ENCODE measurements at places on chromosomes 1 and 21.

DNA sequence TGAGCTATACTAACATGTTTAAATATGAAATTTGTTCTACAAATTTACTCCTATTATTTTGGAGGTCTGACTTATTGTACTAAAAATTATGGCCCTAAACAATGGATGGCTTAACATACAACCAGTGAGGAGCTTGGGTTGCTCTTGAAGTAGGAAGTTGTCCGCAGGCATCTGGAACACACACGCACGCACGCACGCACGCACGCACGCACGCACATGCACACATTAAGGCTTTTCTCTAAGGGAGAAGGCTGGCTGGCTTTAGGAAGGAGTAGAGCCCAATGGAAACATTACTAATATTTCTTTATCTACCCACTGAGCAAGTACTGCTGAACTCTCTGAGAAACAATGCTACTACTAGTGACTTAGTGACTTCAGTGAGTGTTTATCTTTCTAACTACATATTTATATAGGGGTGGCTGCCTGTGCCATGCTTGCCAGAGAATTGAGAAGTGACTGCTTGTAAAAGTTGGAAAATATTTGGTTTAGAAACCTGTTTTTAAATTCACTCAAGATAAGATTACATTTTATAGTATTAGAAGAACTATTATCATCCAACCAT lies 16.2 kb upstream of the ARHGAP29 start:
- DNase-seq = no peak

DNA sequence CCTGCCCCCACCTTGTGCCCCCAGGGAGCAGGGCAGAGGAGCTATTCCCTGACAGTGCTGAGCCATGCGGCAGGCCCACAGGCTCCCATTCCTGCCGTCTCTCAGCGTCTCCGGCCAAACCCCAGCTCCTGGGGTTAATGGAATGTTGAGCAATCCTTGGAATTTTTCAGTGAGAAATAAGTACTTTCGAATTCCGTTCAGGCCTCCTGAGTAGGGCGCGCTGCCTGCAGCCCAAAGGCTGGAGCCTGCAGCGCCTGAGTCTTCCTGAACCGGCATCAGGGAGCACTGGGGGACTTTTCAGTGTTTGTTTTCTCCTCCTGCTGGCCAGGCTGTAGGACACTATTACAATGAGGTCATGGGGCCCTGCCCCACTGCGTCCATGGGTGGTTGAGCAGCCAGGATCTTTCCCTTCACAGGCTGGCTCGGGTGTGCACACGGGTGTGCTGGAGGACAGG lies 33.3 kb upstream of the CSF1 start:
- DNase-seq = no peak

- no peak for DNase-seq
These were observed 14.7 kb downstream of the KIF21B start for GRCh38 chr1:201008666-201009360.

GRCh38 chr1:225642177-225642576 lies 10.7 kb downstream of the ENAH start:
- no peak for DNase-seq

DNA sequence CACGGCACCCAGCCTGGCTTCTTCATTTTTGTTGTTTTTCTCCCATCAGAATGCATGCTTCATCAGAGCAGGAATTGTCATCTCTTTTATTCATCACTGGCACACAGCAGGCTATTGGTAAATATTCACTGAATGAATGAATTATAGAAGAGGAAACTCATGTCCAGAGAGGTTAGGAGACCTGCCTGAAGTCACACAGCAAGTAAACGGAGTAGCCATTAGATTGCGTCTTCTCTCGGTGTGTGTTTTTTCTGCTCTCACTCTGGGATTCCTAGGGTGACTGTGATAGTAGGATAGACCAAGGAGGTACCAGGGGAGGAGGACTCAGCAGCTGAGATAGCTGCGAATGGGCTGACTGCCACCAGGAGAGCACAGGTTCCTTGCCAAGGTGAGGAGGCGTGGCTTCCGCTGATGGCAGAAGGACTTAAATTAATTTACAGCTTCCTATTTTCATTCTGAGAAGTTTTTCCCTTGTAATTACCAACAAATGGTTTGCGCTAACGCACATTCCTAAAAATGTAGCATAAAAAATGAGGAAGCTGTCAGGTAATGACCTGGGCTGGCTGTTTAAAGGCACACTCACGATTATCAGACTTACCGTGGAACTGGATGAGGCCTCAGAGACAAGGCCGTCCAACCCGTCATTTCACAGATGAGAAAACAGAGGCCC lies 4.5 kb upstream of the NCMAP start:
- DNase-seq = no peak

GRCh38 chr1:44485229-44485933 lies 80.3 kb downstream of the RNF220 start:
- DNase-seq = peak; percentile 95

Data from MV-4-11 (cell line).